Stimulated activated CD8-positive, alpha-beta memory T cell treated with anti-CD3 and anti-CD28 coated beads, Interleukin-15, amount 100 ng/mL, for 4 hours (primary cell): ENCODE measurements at places on chromosomes 16 and 17.

DNA sequence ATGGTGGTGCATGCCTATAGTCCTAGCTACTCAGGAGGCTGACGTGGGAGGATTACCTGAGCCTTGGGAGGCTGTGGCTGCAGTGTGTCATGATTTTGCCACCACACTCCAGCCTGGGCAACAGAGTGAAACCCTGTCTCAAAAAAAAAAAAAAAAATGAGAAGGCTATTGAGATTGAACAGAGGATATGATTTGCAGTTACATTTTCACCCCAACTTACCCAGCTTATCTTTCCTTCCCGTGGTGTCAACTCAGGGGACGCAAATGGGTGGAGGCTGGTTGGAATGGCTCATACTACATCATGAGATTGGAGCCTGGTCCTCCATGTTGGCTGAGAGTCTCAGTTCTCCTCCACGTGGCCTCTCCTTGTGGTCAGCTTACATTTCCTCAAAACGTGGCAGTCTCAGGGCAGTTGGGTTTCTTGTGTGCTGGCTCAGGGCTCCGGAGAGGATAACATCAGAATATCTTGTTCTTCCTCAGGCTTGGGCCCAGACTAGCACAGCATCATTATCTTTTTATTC lies 17.2 kb upstream of the NSMCE1 start:
- no peak for DNase-seq

DNA sequence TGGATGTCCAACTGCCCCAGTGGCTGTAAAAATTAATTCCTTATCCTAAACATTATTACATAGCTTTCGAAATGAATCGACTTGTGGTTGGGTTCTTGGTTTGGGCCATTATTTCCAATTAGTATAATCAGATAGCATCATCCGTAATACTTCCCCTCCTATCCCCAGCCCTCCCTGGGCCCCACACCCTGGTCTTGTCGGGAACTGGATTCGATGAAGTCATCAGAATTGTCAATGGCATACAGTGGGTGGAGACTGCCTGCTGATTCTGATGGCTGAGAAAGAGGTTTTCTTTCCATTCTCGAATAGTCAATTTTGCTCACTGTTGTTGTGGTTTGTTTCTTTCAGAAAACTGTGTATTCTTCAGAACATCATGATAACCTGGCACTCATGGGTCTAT lies 395.1 kb downstream of the SEC14L1 start:
- DNase-seq: no peak

DNA sequence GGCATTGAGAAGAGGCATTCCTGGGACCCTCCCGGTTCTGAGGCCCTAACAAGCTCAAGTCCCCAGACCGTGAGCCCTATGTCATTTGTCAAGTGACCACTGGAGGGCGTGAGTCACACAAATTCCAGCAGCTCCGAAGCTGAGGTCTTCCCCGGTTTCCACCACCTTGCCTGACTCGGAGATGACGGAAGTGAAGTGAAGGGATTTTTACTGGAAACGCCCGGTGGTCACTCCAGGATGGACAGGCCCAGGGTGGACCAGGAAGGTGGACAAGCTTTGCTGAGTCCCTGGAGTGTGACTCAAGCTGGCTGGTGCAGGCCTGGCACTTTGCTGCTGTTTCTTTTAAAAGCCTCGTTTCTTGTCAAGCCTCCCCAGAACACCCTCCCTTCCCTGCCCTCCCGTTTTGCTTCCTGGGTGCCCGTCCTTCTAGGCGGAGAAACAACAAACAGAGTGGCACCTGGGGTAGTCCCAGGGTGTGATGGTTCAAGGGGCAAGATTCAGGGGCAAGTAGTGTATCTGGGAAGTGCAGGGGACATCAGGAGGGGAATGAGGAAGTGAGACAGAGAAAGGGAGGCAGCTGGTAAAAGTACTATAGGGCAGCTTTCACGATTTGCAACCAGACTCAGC lies 5.3 kb upstream of the NOS2 start:
- DNase-seq: peak; percentile 70

- DNase-seq: no peak
Measured at GRCh38 chr16:57185446-57185944, 344 bp downstream of the PSME3IP1 start.

DNA sequence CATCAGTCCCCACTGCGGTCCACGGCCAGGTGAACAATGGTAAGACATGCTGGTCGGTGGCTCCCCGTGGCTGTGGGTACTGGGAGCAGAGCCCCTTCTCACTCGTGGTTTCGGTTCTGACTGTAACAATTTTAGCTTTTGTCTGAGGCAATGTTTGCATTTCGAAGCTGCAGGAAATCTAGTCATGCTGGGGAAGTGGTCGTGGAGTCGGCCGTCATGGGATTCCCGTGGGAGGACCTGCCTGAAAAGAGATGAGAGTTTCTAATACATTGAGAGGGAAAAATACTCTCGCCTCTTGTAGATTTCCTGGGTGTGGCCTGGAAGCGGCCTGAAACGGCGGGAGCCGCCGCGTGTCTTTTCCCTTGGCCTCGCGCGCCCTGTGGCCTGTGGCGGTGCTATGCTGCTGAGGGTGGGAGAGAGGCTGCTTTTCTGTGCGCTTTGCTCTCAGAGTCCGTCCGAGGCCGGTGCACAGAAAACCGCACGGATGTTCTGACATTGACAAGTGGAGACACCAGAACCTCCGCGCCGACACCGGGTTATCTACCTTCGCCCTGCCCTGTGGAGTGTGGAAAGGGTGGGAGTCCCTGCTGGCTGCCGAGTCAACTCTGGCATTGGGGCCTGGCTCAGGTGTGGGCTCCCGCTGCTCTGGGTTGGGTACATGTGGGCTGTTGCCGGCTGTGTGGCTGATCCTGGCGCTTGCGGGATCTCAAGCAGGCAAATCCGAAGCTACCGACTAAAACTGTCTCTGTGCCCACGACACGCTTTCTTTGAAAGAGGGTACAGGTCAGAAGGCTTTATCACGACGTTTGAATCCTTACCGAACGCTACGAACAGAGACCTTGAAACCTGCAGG lies 60.8 kb downstream of the WDR45B start:
- no peak for DNase-seq

DNA sequence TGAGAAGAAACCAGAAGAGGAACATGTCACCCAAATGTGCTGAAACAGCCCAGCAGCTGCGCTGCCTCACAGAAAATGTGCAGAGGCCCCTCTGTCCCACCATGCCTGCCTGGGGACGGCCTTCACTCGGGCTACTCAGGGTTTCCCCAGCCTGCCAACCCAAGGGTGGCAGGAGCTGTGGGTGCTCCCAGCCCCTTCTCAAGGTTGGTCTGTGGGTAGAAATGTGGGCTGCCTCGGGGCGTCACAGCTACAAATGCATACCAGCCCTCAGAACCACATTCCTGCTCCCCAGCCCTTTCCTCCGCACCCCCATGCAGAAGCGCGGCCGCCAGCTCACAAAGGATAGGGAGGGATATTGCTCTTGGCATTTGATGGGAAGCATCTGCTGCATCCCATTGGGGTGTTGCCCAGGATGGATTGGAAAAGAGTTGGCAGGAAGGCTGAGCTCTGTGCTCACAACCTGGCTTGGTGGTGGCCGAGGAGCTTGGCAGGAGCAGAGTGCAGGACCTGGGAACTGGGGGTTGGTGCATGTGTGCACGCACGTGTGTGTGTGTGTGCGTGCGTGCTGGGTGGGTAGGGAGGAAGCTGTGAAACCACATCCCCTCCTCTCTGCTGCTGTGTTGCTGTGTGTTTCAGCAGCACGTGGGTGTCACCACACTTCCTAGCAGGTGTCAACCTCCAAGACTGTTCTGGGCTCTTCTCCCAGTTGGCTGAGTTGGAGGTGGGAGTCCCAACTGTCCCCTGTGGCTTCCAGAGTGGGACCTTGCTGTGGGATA lies 304.4 kb downstream of the SEC14L1 start:
- DNase-seq: peak; percentile 76

- no peak for DNase-seq
Measured at GRCh38 chr17:80663781-80664206, 119.2 kb downstream of the RPTOR start.

GRCh38 chr17:58320163-58320558 lies 8.4 kb downstream of the TSPOAP1 start:
- DNase-seq: no peak

DNA sequence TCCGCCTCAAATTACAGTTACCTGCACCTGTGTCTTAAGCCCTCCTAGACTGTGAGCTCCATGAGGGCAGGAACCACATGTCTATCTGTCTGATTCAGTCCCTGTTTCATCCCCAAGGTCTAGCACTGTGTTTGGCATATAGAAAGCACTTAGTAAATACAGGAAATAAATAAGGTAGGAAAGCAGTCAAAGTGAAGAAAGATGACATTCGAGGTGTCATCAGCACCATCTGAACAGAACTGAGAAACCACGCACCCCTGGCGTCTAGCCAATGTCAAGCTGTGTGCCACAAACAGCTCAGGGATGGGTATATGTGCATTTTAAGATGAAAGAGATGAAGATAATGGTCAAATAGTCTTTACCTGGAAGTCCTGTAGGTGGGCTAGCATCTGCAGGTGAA lies 79.6 kb upstream of the ATP2A3 start:
- DNase-seq: peak; percentile 13

DNA sequence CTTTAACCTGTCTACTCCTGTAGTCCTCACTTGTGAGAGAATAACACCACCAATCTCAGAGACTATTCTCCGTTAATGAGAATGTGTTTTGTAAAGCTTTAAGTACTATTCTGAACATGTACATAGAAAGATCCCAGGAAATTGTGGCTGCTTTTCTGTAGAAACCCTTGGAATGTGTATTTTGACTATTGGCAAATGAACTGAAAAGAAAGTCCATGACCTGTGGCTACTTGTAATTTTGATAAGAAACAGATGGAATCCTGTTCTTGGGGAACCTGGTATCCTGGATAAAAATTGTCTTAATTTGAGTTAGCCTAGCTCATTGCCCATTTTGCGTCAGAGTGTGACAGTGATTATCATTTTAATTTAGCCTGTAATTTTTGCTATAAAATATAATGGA lies 9.1 kb downstream of the CTCF start:
- no peak for DNase-seq

DNA sequence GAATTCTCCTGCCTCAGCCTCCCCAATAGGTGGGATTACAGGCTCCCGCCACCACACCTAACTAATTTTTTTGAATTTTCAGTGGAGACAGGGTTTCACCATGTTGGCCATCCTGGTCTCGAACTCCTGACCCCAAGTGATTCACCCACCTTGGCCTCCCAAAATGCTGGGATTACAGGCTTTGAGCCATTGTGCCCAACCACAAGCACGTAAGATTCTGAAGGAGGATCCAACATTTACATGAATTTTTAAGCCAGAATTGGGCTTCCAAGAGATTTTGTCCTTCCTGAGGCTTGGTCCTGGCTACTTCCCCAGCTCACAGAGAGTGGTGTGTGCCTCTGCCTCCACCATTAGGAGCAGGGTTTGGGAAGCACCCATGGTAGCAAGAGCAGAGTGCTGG lies 11.1 kb downstream of the G6PC3 start:
- DNase-seq: no peak

GRCh38 chr17:64001763-64002529 lies 3.8 kb downstream of the PRR29 start:
- no peak for DNase-seq

- no peak for DNase-seq
Measured at GRCh38 chr17:36540696-36541095, 4.0 kb upstream of the GGNBP2 start.

DNA sequence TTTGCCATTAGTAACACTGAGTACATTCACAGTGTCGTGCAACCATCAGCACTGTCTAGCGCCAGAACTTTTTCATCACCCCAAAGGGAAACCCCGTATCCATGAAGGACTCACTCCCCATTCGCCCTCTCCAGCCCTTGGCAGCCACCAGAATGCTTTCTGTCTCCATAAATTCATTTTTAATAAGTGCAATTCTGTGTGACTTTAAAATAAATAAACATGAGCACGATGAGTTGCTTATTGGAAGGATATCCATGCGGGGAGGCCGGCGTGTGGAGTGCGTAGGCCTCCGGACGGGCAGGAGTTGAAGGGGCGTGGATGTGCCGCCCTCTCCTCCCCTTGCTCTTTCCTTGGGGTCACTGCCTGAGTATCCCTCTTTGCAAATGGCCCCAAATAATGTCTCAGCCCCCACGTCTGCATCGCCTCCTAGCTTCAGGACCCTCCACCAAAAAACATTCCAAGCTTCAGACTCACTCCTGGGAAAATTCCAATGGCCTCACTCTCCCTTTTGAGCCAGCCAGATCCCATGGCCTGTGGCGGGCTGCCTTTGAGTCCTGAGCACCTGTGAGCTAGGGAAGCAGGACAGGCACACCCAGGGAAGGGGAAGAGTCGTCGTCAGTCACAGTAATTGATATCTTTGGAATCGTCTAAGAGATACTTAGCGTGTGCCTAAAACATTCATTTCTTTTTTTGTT lies 306.3 kb downstream of the SEC14L1 start:
- DNase-seq: no peak

- no peak for DNase-seq
Measured at GRCh38 chr16:86680661-86681030, 102.3 kb downstream of the FOXL1 start.

- DNase-seq: no peak
Measured at GRCh38 chr17:82457073-82457928, 1.2 kb upstream of the NARF start.

DNA sequence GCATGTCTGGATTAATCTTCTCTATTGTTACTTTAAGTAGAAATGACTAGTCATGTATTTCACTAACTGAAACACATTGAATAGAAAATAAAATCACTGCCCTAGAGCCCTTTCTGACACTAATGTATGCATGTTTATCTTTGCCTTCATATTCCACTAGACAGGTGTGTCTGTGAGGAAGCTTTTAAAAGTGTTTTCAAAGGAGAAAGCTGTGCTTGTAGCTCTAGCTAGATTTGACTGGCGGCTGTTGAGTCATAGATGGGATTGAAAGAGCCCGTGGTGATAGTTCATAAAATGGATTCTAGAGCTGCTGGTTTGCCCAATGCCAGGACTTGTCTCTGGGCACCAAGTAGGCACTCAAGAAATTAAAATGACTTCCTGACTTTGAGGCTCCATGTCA lies 189.0 kb upstream of the PIRT start:
- DNase-seq: no peak

- DNase-seq: no peak
Measured at GRCh38 chr16:7344830-7345780, 12.5 kb downstream of the RBFOX1 start.

DNA sequence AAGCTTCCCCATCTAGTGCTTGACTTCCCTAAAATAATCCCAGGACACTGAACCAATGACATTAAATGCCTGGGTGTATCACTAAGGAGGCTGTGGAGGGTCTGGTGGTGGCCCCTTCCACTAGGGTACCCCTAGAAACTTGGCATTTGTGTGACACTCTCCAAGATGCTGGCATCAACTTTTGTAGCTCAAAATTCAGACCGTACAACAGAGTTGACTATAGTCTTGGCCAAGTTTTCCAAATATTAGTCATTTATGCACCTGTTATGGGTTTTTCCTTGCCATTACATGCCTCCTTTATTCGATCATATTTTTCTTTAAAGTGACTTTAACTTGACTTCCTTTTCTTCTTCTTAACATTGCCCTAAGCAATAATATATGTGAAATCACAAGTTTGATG lies 124.8 kb upstream of the CACNG3 start:
- DNase-seq: no peak

- DNase-seq: no peak
Measured at GRCh38 chr16:50697881-50698767, 4.7 kb downstream of the NOD2 start.

GRCh38 chr17:17935321-17936271 lies 36.6 kb downstream of the TOM1L2 start:
- no peak for DNase-seq

- no peak for DNase-seq
Measured at GRCh38 chr17:19248151-19248927, 11.2 kb downstream of the EPN2 start.
